ENCODE measurements at places on chromosomes 1 and 21. TPM values are rescaled to one million over a fixed set of nuclear protein-coding genes. Genes with fewer than 3 reads are reported as not detected.

The OXCT2 gene
- not detected for total RNA-seq

The FCRL6 gene
- total RNA-seq, result not detected

The BPNT1 gene
- total RNA-seq, result 42.0 TPM

The ERO1B gene
- 0.86 TPM for total RNA-seq

The ROR1 gene
- total RNA-seq, result 1.4 TPM

- DNase-seq, result no peak
Measured at GRCh38 chr1:1604374-1605033, 4.6 kb upstream of the FNDC10 start.

DNA sequence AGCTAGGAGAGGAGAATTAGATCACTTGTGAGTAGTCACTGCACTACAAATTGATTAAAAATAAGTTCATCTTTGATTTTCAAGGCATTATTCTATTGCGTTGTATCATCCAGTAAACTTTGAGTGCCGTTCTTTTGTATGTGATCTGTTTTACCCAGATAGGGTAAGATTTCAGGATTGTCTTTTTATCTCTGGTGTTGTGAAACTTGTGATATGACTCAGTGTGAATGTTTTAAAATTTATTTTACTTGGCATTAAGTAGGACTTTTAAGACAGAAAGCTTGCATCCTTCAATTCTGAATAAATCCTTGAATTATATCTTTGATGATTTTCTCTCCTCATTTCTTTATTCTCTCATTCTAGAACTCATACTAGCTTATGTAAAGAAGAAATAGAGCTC is 93.3 kb upstream of the ADAMTS5 start:
- DNase-seq, result no peak

DNA sequence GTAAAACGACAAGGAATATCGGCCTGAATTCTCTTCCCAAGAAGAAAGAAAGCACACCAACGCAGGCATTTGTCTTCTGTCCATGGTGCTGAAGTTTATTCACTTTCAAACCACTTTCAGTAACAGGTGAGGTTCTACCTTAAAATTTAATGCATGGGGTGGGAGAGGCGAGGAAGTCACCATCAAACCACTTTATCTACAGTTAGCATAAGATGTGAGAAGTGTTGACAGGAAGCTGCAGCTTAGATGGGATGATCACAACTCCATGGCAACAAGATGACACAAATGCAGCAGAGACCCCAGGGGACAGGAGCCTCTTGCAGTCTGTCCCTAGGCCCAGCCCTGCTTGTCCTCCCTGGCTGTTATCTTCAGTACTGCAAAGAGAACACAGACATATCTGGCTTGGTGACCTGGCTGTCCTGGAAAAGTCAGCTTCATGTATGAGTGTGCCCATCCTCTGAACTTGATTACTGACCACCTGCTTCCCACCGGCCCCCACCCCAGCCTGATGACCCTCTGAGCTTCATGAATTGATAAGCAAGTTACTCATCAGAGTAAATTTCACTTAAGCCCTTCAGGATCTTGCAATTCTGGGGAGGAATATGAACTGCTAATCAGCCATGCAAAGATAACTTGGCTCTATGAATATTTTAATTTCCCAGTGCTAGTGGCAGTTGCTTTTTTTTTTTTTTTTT is 1.8 kb downstream of the NPPA start:
- DNase-seq, result no peak

GRCh38 chr1:176950736-176951324 is 213.7 kb downstream of the ASTN1 start:
- DNase-seq, result no peak

DNA sequence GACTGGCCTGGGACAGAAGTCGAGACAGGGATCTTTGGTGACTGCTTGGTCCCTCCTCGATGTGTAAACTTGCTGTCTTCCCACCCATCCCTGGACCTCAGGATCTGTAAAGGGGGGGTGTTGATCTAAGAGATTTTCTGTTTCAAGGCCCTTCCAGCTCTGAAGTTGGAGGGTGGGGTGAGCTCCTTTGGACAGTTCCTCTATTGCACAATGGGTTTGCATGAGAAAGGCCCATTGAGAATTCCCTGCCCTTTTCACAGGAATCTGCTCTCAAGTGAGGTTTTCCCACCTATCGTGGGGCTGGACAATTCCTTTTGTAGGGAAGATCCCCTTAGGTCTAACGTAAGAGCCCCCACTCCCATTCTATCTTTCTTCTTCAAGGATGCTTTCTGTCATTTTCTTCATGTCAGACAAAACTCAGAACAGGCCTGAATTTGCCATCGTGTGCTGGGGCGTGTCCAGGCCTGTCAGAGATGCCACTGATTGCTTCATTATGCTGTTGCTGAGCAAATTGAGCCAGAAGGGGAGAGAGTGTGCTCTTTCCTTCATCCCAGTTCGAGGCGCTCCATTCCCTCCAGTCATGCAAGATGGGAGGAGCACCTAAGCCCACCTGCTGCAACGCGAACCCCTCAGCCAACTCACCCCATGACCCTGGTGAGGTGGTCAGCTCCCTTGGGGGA is 149.9 kb upstream of the IGSF21 start:
- DNase-seq, result no peak

DNA sequence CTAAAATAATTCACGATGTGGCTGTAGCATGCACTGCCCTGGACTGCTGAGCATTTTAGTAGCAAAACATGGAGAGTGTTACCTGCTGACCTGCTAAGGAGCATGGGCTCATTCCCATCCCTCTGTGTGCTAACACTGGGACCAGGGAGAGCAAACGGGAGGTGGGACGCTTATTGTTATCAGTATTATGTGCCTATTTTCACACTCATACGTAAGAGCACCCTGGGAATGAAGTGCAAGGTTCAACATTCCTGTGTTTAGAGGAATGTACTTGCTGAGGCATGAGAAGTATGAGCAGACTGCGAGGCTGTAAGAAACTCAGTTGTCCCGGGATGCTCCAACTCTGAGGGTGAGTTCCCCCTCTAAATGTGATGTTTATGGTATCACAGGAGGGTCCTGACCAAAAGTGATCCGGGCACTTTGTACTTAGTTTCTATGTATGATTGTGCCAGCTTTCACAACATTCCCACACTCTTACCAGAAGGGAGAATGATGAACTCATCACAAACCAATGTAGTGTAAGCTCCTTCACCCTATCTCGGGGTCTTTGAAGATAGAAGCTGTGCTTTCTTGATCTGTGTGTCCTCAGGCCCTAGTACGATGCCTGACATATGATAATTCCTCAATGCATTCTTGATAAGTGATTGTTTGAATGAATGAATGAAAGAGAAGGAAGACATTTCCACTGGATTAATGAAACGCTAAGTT is 164.8 kb downstream of the KCNJ6 start:
- DNase-seq, result no peak

DNA sequence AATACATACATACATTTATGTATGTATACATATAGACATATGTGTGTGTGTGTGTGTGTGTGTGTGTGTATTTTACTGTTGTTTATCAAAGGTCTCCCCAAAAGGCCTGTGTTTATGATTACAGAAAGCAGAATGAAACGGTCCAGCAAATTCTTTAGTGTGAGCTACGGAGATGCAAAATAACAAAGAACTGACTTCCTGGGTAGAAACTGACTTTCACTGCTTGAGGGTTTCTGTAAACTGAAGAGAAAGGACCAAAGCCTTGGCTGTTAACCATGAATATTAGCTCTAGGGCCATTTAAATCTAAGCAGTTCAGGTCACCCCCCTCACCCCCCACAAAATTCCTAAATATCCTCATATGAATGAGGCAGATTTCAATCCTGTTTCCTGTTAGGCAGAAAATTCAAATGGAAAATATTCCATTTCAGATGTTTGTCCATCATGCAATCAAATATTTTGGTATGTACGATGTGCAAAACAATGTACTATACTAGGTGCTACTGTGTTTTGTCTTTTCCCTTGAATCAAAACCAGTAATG is 213.2 kb downstream of the TGFB2 start:
- DNase-seq, result no peak
